Right atrium auricular region (tissue), 2 donors: ENCODE measurements at places on chromosomes 2 and 18.

DNA sequence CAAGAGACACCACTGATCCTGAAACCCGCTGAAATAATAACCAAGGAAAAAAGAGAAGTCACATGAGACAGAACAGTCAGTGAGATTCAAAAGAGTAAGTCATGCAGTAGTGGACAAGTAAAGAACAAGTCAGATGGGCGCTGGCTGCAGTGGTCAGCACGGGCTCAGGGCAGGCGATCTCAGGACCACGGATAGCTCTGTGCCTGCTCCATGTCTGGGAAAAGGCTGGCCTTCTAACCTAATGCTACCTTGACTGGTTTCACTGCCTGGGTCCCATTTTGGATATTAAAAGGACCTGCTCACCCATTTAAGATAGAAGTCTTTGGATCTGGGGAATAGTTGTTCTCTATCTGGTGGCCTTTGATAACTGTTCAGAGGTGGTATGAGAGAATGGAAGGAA, 61.7 kb upstream of the LCLAT1 start:
- no peak for DNase-seq

DNA sequence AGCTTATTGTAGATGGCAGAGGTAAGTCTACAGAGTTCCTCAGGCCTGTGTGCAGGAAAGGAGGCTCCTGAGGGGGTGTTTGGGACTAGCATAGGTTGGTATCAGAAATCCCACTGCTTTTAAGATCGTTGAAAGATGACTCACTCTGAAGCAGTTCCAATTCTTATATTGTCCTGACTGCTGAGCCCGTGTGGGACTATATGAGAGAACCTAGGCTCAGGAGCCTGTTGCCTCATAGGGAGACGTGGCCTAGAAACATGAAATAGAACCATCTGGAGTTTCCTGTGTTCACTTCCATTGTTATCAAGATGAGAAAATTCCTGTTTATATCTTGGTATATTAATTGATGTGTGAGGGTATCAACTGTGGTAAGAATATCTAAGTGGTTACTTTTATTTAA, 5.7 kb downstream of the CCT7 start:
- DNase-seq: no peak

- no peak for DNase-seq
Measured at GRCh38 chr18:65941482-65941881, 190.7 kb downstream of the CDH7 start.

DNA sequence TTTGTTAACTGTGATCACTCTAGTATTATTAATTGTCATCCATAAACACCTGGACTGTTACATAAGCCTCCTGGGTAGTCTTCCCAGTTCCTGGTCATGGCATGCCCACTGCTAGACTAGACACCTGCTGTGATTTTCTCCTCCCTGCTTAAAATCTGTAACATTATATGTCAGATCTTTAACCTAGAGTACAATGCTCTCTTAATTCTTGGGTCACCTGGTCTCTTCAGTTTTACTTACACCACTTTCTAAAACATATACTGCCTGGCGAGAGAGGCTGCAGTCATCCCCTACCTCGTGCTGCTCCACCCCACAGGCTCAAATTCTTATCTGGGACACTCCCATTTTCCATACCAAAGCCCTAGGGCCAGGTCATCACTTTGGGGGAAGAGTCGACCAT, 161.3 kb downstream of the CDH2 start:
- no peak for DNase-seq

GRCh38 chr2:231308631-231309428, 86.7 kb upstream of the B3GNT7 start:
- DNase-seq: peak; percentile 42

GRCh38 chr2:23386339-23387220, 1.6 kb downstream of the KLHL29 start:
- DNase-seq: no peak

DNA sequence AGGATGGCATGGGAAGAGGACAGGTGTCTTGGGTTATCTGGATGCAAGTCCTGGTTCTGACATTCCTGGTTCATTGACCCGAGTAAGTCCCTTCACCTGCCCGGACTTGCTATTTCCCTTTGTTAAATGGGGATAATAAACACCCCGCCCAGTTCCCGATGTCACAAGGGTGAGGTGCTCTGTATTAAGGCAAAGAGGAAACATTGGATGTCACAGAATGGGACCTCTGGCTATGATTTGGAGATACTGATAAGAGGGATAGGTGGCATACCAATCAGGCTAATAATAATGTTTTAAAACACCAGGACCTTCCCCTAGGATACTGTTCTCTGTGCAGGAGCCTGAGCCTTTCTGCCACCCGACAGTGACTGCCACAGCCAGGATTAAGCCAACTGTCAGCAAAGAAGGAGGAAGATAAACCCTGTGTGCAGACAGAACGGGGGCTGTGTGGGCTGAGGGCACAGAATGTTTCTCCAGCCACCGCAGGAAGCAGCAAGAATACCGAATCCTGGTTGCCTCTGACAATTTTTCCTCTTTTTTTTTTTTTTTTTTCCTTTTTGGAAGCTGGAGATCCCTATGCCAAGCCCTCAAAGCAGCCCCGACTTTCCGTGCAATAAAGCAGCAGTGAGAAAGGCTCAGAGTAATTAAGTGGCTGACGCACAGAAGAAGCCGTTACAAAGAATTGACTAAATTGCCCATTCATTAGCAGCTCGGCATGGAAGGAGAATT, 336.6 kb downstream of the SMAD2 start:
- no peak for DNase-seq

DNA sequence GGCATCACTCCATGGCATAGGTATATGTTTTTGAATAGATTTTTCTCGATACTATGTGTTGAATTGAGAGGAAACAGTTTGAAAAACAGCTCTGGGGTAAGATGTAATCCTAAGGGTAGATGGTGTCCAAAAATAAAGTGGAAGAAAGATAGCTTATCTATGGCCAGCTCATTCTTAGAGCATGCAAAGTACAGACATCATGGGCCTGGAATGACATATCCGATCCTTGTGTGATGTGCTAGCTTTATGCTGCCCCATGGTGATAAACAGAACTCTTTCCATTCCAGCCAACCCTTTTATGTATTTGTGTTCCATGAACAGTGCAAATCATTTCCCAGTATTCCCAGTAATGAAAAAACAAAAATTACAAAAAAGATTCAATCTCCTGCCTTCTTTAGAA, 390.2 kb upstream of the NXPH2 start:
- DNase-seq: no peak

- no peak for DNase-seq
Measured at GRCh38 chr2:229641676-229642075, 72.7 kb downstream of the DNER start.

DNA sequence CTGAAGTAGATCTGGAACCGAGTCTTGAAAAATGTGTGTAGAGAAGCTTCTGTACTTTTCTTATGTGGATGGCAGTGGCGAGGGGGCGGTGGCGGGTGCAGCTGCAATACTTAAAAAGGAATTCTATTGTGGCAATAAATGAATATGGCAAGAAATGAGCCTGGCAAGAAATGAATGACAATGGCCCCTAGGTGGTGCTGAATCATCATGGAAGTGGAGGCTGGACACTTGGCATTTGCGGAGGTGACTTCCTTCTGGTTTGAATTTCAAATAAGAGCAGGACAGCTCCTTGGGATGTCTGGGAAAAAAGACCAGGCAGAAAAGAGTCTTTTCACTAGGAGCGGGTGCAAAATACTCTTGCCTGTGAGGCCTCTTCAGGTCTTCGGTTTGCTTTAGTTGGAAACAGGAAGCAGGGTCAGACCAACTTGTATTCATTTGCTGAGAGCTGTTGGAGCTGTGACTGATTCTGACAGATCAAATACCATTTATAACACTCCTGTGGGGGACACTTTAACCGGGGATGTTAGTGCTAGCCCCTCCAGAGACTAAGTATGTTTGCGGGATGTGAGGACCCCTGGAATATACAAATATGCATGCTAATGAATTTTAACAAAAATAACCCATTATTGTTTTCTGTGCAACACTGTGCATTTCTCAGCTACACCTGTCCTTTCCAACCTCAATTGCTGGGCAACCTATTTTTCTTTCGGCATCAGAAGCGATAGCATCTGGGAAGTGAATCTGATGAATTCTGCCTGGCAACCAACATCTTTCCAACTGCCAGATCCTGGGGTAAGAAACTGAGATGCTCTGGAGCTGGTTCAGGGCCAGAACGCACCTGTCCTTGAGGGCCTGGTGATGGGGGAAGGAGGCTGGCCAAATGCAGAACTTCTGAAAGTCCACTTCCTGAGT, 35.4 kb downstream of the FASTKD2 start:
- peak; percentile 83 for DNase-seq

DNA sequence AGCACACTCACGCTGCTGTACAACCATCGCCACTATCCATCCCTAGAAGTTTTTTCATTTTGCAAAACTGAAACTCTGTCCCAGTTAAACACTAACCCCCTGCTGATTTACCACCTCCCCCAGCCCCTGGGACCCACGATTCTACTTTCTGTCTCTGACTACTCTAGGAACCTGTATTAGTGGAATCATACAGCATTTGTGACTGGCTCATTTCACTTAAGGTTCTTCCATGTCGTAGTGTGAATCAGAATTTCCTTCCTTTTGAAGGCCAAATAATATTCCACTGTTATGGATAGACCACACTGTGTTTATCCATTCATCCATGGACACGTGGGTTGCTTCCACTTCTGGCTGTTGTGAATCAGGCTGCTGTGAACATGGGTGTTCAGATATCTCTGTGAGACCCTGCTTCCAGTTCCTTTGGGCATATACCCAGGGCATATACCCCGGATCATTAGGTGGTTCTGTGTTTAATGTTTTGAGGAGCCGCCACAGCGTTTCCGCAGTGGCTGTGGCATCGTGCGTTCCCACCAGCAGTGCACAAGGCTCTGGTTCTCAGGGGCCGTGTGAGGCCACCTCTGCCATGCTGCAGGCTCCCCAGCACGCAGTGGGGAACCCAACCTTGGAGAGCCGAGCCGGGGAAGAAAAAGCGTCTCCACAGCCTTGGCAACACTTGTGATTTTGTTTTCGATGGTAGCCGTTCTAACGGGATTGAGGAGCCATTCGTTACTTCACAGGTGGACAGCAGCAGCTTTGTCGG, 10.1 kb downstream of the RAMP1 start:
- DNase-seq: no peak

DNA sequence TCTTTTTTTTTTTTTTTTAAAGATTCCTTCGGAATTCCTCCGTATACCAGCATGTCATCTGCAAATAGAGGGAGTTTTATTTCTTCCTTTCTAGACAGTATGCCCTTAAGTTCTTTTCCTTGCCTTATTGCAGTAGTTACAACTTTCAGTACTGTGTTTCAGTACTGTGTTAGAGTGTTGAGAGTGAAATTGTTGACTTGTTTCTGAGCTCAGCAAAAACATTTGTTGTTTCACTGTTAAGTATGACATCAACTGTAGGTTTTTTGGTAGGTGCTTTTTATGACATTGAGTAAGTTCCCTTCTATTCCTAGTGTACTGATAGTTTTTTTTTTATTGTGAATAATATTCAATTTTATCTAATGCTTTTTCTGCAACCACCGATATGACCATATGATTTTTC, 43.9 kb downstream of the ACVR2A start:
- no peak for DNase-seq

DNA sequence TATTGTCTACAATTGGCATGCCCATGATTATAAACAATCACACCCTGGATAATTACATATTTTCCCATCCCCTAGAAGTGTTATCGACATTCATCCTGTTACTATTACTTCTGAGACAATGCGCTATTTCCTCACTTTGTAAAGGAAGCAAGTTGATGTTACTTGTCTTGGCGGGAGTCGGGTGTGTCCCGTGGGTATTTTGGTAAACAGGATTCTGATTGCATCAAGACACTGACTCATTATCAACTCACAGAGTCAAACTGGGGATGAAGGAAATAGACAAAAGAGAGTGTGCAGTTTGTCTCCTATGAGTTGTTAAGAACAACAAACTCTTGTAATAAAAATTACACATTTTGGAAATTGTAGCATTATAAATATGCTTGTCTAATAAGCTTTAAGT, 142.7 kb downstream of the GALR1 start:
- DNase-seq: no peak

- no peak for DNase-seq
Measured at GRCh38 chr2:132691556-132691955, 21.6 kb upstream of the LYPD1 start.

DNA sequence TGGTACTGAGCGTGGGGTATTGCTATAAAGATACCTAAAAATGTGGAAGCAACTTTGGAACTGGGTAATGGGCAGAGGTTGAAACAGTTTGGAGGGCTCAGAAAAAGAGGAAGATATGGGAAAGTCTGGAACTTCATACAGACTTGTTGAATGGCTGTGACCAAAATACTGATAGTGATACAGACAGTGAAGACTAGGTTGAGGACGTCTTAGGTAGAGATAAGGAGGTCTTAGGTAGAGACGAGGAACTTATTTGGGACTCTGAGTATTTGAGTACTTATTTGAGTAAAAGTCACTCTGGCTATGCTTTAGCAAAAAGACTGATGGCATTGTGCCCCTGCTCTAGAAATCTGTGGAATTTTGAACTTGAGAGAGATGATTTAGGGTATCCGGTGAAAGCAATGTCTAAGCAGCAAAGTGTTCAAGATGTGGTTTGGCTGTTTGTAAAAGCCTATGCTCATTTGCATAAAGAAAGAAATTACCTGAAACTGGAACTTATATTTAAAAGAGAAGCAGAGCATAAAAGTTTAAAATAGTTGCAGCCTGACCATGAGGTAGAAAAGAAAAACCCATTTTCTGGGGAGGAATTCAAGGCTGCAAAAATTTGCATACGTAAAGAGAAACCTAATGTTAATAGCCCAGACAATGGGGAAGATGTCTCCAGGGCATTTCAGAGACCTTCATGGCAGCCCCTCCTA, 219.6 kb downstream of the PDE1A start:
- DNase-seq: no peak

DNA sequence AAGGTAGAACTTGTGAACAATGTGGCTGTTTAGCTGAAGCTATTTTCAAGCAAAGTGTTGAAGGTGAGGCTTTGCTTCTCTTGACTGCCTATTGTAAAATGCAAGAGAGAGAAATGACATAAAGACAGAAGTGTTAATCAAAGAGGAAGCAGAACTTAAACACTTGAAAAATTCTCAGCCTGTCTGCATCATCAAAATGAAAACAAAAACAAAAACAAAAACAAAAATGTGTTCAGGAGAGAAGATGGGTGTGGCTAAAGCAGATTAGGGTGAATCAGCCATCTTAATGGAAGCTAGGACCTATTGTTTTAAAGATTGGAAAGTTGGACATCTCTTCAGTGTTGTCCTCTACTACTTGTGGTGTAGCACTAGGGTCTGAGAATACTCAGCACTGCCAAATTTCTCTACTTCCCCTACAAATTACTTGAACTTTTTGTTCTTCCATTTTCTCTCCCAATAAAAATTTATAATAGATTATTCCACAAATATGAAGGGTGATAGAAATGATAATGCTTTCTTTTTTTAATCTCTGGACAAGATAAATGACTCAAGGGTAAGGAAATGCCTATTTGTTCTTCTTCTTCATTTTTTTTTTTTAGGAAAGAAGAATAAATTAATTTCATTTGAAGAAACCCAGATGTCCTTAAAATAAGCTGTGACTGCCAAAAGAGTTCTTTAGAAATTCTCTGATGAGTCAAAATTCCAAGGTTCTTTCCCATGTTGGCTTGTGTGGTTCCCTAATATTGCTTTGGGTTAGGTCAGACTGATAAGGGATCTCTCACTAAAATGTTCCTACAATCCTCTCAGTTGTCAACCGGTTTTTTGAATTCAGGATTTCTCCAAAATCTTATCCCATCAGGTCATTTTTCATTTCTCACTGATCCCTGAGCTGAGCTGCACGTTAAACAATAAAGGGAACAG, 571.2 kb upstream of the ZEB2 start:
- no peak for DNase-seq
